ENCODE measurements at places on chromosomes 5 and 9.

DNA sequence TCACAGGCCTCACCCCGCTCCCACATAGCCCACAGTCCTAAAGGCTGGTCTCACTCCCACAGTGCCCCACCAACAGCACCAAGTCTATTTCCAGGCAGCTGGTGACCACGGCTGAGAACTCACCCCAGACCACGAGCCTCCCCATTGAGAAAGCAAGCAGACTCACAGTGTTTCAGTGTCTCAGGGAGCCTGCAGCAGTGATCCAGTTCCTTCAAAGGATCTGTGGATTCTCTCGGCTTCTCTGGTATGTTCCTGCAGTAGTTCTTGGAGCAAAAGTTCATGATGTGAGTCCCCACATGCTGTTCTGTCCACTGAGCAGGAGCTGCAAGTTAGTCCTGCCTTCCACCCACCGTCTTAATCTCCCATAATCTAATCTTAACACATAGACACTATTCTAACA, 185.3 kb upstream of the CDH6 start:
- DNase-seq: no peak

DNA sequence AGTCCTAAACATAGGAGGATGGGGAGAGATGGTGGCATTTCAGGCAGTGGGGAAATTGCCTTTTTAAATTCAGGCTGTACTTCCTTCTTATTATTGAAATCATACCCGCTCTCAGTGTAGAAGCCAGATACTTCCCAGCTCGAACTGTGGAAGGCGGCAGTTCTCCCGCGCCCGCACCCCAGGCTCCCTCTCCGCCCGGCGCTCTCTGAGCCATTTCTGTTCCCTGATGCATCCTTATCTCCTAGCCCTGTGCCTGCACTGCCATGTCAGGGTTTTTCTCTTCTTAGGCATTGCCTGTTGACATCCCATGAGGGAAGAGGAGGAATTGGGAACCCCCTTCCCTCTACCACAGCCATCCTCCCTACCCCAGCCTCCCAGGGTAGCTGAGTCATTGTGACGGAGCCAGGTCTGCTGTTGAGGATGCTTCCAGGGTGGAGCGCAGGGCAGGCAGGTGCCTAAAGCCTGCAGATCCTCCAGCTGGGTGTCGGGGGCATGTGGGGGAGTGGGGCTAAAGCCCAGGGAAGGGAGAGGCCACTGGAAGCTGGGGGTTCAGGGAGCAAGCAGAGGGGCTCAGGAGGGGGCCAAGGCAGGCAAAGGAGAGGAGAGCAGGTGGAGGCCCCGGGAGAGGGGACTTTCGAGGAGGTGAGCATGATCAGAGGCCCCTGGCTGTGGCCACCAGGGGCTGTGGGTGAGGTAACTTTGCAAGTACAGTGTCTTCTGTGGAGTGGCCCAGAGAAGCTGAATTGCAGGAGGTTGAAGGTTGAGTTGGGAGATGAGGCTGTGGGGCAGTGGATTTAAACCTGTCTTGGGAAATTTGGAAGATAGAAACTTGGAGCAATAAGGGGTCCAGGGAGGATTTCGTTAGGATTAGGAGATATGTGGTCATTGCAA, 16.2 kb downstream of the LAMC3 start:
- no peak for DNase-seq

- no peak for DNase-seq
Observed at GRCh38 chr9:130445268-130445983, 665 bp downstream of the ASS1 start.

- DNase-seq: peak; percentile 36
Observed at GRCh38 chr5:86679529-86679928, 61.8 kb downstream of the COX7C start.

GRCh38 chr9:123390337-123391135, 34.5 kb downstream of the CRB2 start:
- no peak for DNase-seq

- peak; percentile 55 for DNase-seq
Observed at GRCh38 chr5:83472508-83473345, 1.2 kb downstream of the VCAN start.

Measured in NCI-H774 (cell line).